COLO829 (cell line): ENCODE measurements at places on chromosomes 1 and 21.

DNA sequence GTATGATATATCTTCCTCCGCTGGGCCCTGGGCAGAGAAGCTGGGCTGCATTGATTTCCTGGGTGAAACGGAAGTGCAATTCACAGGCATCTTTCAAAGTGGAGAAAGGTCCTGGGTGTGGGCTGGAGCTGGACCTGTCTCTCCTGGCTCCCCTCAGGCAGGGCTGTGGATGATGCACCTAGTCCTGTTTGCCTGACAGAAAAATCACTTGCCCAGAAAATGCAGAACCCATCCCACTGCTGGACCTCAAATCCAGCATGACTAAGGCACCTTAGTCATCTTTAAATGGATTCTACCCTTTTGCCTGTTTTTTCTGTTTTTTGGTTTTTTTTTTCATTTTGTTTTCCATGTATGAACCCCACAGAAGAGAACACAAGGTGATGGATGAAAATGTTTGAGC lies 49.7 kb downstream of the MYSM1 start:
- DNase-seq: no peak

- no peak for DNase-seq
These were observed 908 bp upstream of the ELK4 start for GRCh38 chr1:205632669-205633169.

DNA sequence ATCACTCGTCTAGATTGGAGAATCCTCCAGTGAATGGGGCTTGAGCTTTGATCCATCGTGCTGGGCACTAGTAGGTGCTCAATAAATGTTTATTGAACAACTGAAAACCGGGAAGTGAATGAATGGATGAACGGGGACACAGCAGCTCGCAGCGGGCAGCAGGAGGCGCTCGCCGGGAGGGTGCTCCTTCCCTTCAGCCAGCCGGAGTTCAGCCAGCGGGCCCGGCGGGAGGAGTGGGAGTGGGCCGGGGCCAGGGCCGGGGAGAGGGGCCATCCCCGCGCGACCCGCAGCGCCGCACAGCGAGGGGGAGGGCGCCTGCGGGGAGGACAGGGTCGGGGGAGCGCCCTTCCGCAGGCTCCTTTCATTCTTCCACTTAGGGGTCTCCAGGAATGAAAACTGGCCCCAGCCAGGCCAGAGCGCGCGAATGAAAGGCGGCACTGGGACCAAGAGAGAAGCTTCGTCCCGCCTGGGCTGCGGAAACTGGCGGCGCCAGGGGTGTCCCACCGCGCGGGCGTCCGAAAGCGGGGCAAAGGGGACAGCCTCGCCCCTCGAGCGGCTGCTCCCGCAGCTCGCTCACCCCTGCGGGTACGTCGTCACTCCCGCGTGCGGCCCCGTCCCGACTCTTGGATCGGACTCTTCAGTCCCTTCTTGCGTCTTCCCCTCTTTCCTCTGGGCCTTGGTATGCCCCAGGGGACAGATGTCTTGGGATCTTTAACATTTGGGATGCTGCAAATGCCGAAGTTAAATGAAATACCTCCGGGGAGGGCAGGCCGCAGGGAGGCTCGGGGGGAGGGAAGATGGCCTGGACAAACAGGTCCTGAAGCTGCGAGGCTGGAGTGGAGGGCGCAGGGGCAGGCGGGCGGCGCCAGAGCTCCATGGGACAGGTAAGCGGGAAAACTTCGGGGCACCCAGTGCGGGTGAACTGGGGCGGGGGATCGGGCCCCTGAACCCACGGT lies 3.6 kb upstream of the INAVA start:
- DNase-seq: peak; percentile 58

DNA sequence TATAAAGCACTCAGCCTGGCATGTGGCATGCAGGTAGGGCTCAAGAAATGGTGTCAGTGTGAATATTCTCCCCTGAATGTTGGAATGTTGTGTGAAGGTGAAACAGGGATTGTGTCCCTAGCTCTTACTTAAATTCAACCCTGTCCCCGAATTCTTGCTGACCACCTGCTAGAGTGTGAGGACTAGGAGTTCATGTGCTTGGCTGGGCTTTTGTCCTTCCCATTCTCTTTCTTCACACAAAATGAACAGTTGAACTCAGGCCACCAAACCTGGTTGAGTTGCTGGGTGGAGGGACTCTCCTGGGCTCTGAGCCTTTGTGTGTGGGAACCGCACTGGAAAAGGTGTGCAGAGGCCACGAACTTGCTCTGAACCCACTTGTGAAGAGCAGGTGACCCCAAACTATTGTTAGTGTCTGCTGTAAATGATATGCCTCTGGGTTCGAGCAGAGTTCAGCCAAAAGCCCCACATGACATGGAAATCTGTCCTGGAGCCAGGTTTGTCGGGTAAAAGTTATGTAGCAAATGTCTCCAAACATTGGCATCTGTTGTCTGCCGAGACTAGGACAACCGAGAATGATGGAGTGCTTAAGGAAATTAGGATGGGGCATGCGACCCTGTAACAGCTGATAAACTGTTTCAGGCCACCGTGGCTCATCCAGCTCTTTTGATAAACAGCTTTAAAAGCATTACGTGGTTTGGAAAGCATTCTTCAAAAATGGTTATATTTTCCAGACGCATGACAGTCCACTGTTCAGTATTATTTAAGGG lies 144.2 kb downstream of the DHRS3 start:
- no peak for DNase-seq

- no peak for DNase-seq
These were observed 324.3 kb upstream of the POU3F1 start for GRCh38 chr1:38370716-38371504.

GRCh38 chr1:214660900-214661299 lies 57.9 kb downstream of the CENPF start:
- DNase-seq: no peak

DNA sequence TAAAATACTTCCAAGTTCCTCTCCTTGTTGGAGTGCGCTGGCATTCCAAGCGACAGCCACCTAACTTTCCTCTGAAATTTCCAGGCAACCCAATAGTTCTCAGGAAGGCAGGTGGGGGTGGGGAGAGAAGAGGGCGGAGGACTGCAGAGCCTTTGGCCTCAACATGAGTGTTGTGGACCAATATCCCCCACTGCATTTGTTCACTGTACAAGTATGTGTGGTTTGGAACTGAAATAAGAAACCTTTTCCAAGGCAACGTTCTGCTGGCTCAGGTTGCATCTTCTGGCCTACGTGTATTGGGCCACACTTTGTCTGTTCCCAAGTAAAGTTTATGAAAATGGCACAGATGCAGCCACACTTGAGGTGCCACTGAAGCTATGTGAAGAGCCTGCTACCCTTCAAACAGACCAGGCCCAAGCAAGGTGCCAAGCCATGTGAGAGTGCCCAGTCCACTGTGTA lies 153.4 kb downstream of the DHRS3 start:
- no peak for DNase-seq

GRCh38 chr21:33492571-33492970 lies 1.1 kb upstream of the DNAJC28 start:
- DNase-seq: no peak

DNA sequence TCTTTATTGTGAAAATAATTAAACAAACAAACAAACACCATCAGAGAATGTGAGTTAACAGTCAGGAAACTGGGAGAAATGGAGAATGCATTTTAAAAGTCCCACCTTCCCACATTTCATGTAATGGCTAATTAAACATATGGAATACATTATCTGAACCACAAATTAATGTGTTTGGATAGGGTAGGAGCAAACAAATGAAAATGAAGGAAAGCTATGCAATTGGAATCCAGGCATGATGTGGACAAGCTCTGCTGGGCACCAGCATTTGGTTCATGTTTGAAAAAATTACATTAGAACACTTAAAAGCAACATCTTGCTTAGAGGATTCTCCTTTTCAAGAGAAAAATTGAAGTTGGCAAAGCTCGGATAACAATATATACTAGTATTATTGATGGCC lies 628.1 kb downstream of the LMO4 start:
- no peak for DNase-seq

- DNase-seq: peak; percentile 21
These were observed 411.1 kb downstream of the SETD4 start for GRCh38 chr21:35649186-35649585.

GRCh38 chr1:45803299-45803780 lies at the start of gene MAST2:
MAST2 (plus strand) TSS chr1:45803612; CDS start chr1:45803896, 284 bp downstream.
- DNase-seq: peak; percentile 78

- no peak for DNase-seq
These were observed 621.9 kb downstream of the NPHP4 start for GRCh38 chr1:5370311-5370710.

DNA sequence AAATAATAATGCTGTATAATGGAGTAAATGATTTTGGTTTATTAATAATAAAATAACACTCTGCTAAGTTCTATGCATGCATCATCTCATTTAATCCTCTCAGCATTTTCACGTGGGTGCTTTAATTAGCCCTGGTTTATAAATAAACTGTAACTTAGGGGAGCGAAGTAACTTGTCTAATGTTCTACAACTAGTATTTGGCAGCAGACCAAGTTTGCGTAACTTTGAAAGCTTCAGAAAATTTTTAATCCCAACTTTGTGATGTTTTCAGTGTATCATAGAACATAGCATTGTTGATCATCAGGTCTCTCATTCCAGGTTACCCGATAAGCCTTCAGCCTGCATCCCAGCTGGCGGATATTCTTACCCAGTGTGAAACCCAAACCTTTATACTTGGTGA lies 322.4 kb upstream of the SGIP1 start:
- DNase-seq: no peak

DNA sequence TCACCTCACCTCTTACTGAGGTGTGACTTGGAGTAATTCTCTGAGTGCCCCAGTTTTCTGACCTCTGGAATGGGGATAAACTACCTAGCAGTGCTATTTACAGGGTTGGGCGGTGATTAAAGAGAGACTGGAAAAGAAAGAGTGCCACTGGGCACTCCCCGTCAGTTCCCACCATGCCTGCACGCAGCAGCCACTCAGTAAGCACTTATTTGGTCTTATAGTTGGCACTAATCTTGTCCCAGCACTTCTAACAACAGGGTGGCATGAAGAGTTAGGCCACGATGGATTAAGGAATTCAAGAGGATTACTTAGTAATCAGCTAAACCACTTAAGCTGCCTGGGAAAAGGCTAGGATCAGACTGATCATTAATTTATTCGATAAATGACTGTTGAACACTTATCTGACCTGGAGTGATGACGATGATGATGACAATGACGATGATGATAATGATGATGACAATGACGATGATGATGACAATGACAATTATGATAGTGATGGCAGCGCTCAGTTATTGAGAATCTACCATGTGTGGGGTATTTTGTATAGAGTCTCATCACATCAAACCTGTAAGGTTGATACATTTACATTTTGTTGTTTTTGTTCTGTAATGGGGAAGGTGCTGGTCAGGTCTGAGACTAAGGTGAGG lies 5.4 kb downstream of the CITED4 start:
- no peak for DNase-seq

DNA sequence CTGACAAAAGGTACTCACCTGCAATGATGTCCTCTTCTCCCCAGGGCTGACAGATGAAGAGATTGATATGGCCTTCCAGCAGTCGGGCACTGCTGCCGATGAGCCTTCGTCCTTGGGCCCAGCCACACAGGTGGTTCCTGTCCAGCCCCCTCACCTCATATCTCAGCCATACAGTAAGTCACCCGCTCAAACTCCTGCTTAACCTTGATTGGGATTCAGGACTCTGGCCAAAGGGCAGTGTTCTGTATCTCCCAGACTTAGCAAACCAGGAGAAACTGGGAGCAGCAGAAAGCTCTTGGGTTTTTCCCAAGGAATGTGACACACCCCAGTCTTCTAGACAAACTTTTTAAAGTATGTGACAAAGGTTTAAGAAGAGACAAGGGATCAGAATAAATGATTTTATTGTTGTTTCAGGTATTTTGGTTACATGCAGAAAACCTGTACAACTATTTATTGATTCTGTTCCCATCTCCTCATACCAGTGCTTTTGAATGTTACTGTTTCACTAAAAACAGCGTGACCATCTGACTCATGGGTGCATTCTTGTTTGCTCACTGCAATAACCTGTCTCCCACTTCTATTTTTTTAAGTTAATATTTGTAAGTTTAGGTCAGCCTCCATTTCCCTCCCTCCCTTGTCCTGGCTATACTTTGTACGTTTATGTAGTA lies 124.6 kb downstream of the PEX14 start:
- DNase-seq: no peak

DNA sequence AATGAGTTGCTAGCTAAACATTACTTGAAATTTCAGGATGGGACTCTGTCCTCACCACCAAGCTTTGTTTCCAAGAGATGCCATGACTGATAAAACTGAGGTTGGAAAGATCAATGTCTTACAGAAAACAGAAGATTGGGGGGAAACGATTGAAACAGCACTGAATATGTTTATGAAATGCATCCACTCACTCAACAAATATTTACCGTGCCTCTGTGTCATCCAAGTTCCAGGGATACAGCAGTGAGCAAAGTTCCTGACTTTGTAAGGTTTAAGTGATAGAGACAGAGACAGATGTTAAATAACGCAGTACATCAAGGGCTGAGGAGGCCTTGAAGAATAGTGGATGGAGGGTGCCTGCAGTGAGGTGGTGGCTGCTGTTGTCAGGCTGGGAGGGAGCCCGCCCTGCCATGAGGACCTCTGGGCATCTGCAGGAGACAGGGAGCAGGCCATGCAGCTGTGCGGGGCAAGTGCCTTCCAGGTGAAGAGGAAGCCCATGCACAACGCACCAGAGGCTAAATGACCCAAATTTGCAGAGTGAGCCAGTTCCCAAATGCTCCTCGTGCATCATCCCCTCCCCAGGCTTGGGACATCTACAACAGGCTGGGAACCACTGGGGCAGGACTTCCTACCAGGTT lies 108.0 kb downstream of the HLCS start:
- DNase-seq: no peak

- peak; percentile 77 for DNase-seq
These were observed 16.6 kb upstream of the ZSCAN20 start for GRCh38 chr1:33455539-33456501.

GRCh38 chr1:150321826-150322166 lies 463 bp downstream of the PRPF3 start:
- no peak for DNase-seq

GRCh38 chr1:40862008-40862863 lies at the start of gene CITED4:
CITED4 (minus strand) TSS chr1:40862363; CDS start chr1:40862127, 236 bp downstream.
- DNase-seq: peak; percentile 86

GRCh38 chr1:100879422-100879821 lies 15.2 kb downstream of the EXTL2 start:
- no peak for DNase-seq

- no peak for DNase-seq
These were observed 61.7 kb downstream of the KCNT2 start for GRCh38 chr1:196546272-196547111.

DNA sequence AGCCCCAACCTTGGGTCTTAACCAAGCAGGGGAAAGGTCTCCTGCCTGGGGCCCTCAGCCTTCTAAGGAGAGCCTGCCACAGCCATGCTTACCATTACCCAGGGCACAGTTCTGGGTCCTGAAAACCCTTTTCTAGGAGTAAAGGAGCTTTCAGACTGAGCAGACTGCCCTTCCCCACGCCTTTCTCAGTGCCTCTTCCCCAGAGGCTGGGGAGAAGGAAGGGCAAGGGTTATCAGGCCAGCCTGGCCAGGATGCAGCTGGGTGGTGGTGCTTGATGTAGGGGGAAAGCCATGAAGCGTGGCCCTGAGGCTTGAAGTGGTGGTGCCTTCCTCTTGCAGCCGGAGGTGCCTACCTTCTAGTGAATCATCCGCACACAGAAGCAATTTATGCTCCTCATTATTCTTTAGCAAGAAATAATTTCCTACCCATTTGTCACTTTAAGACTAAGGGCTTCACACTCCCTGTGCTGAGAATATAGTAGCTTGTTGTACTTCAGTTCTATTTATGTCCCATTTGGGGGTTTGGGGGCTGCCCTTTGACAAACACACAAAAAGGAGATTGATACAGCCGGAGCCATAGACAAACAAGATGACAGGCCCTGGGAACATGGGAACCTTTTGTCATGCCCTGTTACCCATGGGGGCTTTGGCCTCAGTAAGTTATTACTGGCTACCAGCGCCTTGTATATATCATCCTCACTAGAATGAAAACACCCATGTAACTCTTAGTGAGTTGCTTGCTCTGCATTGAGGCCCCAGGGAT lies 40.7 kb downstream of the MAN1C1 start:
- DNase-seq: no peak
